ENCODE measurements at places on chromosomes 5 and 9. TPM values are rescaled to one million over a fixed set of nuclear protein-coding genes. Genes with fewer than 3 reads are reported as not detected.
A peak's percentile ranks its signal among the peaks of the same experiment; 100 is the strongest.

GRCh38 chr5:24141046-24141445, 503.7 kb downstream of the CDH10 start:
- DNase-seq, result no peak

DNA sequence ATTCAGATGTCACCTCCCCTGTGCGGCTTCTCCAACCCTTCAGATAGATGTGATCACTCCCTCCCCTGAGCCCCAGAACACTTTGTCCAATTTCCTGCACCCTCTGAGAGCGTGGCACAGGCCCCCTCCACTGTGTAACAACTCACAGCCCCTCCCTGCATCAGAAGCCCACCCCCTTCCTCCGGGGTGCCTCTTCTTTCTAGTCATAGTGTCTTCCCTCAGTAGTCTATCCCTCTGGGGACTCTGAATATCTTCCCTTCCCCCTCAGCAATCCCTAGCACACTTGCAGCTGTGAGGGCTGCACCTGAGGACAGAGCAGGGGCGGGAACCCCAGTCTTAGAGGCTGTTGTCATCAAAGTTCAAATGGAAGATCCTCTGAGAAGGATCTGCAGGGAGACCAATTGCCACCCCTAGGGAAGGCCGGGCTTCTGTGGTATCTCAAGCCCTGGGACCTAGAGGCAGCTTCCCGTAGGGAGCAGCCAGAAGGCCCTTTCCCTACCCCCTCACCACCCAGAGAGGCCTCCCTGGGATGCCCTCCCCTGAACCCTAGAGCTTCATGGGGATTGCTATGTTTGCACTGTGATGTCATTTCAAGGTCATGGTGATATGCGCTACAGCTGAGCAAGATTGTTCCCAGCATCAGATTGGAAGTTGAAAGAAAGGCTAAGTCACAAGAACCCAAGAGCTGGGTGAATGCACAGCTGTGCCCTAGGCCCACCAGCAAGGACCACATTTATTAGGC, 70.7 kb downstream of the THBS4 start:
- no peak for DNase-seq

The NUTM2G gene
- 1.3 TPM for total RNA-seq

The PPP3R2 gene
- 18.0 TPM for total RNA-seq

The IL33 gene
- total RNA-seq, result 3.6 TPM

The SPINK6 gene
- total RNA-seq, result not detected

The PLAC8L1 gene
- total RNA-seq, result 4.4 TPM

The OTP gene
- total RNA-seq, result 0.39 TPM

GRCh38 chr5:149651686-149652085, 70.4 kb downstream of the ARHGEF37 start:
- DNase-seq, result no peak

The TRPM3 gene
- total RNA-seq, result 43.9 TPM

GRCh38 chr5:138626333-138626944, 51.2 kb upstream of the HSPA9 start:
- DNase-seq, result no peak

DNA sequence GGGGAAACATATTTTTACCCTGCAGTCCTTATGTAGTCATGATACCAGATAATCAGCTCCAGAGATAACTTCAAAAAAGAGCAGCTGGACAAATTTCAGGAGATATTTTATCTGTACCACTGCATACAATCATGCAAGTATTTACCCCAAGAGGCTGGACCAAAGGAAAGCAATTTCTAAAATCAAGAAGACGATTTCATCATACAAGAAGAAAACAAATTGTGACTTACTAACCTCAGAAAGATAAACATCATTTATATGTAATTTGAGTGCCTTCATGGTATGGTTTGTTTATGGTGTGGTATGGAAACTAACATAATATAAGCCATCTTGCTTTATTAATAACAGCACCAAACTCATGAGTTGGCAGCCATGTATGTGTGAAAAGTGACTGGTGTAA, 603.6 kb downstream of the PSAT1 start:
- DNase-seq, result no peak

DNA sequence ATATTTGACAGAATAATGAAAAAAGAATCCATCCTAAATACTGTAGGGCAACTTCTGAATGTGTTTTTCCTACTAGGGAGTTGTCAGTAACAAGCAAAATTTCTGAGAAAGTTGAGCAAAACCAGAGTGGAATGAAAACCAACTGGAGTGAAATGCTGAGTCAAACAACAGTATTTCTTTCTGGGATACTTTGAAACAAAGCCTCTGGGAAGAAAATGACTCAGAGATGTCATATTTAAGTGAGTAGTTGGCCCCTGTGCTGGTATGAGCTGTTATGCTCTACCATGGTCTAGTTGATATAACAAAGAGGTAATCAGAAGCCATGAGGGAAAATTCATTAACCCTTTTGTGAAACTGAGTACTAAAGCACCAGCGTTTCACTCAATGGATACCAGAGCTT, 372.1 kb upstream of the C9orf72 start:
- no peak for DNase-seq

DNA sequence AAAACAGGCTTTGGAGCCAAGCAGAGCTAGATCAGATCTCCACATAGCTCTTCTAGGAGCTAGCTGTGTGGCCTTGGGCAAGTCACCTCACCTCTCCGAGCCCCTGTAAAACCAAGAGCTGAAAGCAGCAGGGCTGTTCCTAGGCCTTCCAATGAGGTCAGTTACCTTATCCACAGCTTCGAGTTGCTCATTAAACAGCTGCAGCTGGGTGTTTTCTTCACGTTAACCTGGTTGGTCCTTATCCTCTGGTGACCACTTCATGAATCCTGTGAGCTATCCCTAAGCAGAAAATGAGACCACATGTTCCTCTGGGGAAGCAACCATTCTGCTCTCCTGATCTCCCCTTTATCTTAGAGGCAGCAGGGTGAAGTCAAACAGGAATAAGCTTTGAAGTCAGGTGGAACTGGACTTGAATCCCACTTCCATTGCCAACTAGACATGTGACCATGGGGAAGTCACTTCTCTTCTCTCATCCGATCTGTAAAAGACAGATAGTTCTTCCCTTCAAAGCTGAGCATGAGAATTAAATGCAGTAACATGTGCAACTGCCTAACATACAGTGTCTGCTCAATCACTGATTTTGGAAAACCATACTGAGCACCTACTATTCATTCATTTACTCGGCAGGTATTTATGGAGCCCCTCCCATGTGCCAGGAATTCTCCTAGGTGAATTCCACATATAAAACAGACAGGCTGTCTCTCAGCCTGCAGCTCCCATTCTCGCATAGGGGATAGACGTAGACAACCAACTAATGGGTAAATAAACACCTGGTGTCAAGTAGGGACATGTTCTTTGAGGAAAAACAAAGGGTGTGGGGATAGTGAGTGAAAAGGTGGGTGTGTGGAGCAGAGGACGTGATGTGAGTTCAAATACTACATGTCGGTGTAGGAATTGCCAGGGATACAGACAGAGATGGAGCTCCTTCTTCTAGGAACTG, 111.7 kb upstream of the BOD1 start:
- DNase-seq, result no peak

DNA sequence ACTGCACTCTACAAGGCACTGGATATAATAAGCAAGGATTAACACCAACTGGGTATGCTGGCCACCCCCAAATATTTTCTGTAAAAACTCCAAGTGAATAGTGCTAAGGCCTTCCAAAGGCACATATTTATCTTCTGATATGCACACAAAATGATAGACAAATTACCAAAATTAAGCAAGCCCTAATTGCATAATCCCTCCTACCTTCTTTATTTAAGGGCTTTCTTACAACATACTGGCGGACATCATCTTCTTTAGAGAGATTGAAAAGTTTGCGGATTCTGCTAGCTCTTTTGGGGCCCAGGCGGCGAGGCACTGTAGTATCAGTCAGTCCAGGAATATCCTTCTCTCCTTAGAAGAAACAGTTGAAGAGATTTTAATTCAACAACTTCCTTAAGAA, 1.9 kb downstream of the RPS6 start:
- DNase-seq, result no peak

GRCh38 chr5:126836778-126837177, 59.8 kb downstream of the LMNB1 start:
- DNase-seq, result no peak

GRCh38 chr5:142063878-142064331, 44.7 kb upstream of the NDFIP1 start:
- peak; percentile 93 for DNase-seq

The CDKN2B gene
- total RNA-seq, result 17.3 TPM

The PLK2 gene
- 55.3 TPM for total RNA-seq

DNA sequence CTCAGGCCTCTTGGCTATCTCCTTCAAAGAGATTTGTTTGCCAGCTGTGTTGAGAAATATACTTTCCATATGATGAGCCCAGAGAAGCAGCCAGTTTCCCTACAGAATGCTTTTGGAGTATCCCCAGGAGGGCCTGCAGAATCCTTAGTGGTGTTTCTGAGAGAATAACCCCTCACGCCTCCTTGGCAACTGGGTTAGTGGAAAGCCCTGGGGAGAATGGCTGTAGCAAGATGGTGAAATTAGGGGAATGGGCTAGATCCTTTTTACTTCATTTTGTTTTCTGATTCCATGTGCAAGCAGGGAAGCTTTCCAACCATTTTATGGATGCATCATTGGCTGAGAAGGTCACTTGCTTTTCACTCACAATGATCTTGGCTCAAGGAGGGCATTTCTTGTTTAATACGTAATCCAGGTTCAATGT, 364.6 kb downstream of the DMRT2 start:
- no peak for DNase-seq

DNA sequence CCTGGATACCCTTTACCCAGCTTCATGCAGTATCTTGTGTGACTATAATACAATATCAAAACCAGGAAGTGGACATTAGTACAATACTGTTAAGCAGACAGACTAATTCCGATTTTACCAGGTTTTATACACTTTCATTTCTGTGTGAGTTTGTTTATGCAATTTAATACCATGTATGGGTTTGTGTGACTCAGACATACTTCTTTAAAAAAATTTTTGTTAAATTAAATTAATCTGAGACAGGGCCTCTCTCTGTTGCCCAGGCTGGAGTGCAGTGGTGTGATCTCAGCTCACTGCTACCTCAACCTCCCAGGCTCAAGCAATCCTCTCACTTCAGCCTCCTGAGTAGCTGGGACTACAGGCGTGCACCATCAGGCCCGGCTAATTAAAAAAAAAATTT, 156.8 kb downstream of the GAPVD1 start:
- no peak for DNase-seq

The ZNF366 gene
- total RNA-seq, result 1.4 TPM

DNA sequence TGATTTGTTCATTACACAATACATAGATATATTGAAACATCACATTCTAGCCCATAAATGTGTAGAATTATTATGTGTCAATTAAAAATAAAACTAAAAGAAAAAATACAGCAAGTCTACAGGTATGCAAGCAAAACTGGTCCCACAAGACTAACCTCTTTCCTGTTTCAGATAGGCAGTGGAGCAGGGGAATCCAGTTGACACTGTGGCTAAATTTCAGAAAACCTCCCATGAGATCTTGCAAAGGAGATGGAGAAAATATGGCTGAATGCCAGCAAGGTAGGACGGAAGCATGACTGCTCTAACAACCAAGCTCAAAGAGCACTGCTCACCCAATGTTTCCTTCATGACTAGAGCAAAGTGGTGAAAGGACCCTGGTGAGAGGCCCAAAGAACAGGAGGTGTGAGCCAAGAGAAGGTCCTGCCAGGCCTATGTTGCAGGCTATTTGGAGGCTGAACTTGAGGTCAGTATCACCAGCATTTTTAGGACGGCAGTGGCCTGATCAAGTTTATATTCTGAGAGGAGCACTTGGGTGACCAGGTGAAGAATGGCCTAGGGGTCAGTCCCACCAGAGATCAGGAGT, 1.1 kb upstream of the SH3TC2 start:
- no peak for DNase-seq

The ADGRD2 gene
- 0.31 TPM for total RNA-seq

DNA sequence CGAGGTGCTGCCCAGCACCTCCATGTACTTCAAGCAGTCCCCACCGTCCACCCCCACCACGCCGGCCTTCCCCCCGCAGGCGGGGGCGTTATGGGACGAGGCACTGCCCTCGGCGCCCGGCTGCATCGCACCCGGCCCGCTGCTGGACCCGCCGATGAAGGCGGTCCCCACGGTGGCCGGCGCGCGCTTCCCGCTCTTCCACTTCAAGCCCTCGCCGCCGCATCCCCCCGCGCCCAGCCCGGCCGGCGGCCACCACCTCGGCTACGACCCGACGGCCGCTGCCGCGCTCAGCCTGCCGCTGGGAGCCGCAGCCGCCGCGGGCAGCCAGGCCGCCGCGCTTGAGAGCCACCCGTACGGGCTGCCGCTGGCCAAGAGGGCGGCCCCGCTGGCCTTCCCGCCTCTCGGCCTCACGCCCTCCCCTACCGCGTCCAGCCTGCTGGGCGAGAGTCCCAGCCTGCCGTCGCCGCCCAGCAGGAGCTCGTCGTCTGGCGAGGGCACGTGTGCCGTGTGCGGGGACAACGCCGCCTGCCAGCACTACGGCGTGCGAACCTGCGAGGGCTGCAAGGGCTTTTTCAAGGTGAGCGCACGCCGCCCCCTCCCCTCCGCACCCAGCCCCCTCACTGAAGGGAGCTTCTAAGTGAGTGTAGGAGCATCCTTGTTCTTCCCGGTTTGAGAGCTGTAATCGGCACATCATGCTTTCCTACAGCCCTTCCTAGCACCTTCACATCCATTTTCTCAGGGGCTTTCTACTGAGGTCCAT, 6.9 kb downstream of the NR4A3 start:
- no peak for DNase-seq

GRCh38 chr5:143659599-143660238, 152.2 kb upstream of the HMHB1 start:
- DNase-seq, result no peak

GRCh38 chr9:90074316-90074962, 469.6 kb downstream of the GADD45G start:
- no peak for DNase-seq

The EMB gene
- 32.4 TPM for total RNA-seq

The TMEM215 gene
- 3.1 TPM for total RNA-seq

The FOXD4 gene
- total RNA-seq, result 0.50 TPM

The GLRA1 gene
- not detected for total RNA-seq

- DNase-seq, result no peak
Observed at GRCh38 chr5:73637565-73637964, 11.6 kb downstream of the ARHGEF28 start.

DNA sequence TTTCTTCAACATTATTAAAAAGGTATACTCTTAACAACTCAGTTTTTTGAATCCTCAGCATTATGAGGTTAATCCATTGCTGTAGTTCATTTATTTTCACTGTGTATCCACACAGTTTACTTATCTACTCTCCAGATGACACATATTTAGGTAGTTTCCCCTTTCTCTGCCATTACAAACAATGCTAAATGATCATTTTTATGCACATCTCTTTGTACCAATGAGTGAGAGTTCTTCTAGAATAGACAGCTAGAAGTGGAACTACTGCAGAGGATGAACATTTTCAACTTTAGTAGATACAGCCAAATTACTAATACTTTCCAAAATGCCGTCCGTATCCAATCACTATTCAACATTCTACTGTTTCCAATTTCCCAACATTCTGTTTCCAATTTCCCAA, 11.5 kb downstream of the AFF4 start:
- DNase-seq, result no peak

- no peak for DNase-seq
Observed at GRCh38 chr5:126394211-126394788, 28.9 kb upstream of the GRAMD2B start.

DNA sequence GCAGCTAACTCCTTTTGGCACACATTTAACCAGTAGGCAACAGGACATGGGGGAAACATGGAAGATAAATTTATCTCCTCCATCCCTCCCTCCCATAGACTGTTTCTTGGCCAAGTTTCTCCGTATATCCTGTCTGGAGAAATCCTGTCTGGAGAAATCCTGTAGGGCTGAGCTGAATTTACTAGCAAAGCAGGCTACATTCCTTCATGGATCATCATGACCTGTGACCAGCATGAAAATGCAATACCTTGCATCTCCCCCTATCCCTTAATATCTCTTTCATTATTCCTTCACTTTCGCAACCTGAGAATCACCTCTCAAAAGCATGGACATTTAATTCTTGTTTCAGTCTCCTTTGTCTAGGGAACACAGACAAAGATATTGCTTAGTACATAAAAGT, 379.1 kb downstream of the PSAT1 start:
- DNase-seq, result no peak

The KLHL3 gene
- 26.2 TPM for total RNA-seq

Data from testis (tissue), 5 donors.